Stomach (tissue), 19 donors: ENCODE measurements at places on chromosomes 5 and 9. TPM values are rescaled to one million over a fixed set of nuclear protein-coding genes. Genes with fewer than 3 reads are reported as not detected.
A peak's percentile ranks its signal among the peaks of the same experiment; 100 is the strongest.

DNA sequence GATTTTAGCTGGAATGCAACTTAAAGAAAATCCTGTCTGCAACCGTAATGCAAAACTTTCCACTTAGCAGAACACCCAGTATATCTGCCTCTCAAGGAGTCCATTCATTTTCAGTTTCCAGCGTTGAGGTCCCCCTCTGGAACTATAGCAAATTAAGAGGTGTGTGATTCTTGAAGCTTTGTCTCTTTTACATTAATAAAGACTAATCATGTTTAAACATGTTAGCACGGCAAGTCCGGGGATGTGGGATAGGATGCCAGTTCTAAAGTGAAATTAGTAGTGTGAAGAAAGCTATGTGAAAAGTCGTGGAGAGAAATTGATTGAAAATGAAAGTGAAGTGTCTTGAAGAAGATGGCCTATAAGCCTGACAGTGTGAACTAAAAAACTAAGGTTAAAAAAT lies 429.1 kb downstream of the NR2F1-AS1 start:
- no peak overlapping the region for H3K4me3 ChIP-seq
- no peaks in the 10 kb centered on the region for H3K36me3 ChIP-seq
- no peak for DNase-seq
- H3K4me1 ChIP-seq, result no peaks in the 10 kb centered on the region
- H3K27me3 ChIP-seq, result no peaks in the 10 kb centered on the region

Gene TMEM174
- not detected for total RNA-seq

- no peaks in the 10 kb centered on the region for H3K27me3 ChIP-seq
- no peak for DNase-seq
- H3K4me3 ChIP-seq, result no peak overlapping the region
These were observed 23.4 kb upstream of the GABRP start for GRCh38 chr5:170760113-170760512.

DNA sequence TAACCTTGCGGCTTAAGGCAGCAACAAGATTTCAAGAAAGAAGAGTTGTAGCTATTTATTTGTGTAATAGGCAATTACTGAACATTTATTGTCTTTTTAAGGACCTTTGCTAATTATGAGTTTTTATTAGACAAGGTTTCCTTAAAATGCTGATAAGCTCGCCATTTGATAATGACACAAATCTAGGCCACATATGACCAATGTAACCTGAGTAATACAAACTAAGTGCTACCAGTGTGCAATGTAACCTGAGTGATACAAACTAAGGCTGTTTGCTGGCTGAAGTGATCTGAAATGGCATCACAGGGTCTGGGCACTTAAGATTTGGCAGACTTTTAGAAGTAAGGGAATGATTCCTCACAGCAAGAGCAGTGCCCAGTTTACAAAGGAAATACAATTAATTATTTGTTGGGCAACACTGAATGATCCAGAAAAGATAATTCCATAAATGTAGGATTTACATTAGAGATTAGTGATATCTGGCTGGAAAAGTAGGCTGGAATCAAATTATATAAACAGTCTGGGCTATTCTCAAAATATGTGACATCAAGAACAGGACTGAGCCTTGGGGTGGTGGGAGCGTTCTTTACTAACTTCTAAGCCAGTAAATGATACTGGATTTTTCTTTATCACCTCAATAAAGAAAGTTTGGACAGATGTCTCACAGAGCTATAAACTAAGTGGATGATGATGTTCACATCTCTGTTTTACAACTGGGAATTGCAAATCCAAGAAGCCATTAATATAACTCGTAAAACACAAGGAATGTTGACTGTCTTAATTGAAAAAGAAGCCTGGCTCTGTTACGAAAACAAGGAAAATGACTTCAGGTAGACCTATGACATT lies 54.8 kb downstream of the MRPS27 start:
- no peak for DNase-seq
- H3K27me3 ChIP-seq, result no peaks in the 10 kb centered on the region
- H3K4me1 ChIP-seq, result peaks cover 41% of the 10 kb centered on the region

Gene PRRX2
- 1.7 TPM for total RNA-seq

DNA sequence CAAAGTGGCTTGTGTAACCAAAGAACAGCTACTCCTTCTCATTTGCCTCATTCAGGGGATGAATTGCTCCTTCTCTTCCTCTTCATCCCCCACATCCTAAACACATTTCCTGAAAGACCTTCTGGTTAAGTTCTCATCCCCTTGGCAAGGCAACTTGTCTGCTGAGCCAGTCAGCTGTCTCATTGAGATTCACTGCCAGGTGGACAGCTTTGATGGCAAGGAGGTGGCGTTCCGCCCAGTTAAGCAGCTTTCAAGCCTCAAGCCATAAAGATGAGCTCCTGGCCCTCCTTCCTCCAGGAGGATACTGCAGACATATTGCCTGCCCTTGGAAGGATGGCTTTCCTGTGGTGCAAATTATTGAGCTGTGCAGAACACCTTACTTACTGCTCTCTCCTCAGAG lies 448.6 kb upstream of the MPDZ start:
- H3K4me3 ChIP-seq, result no peak overlapping the region
- no peak overlapping the region for H3K27ac ChIP-seq
- H3K4me1 ChIP-seq, result no peaks in the 10 kb centered on the region
- H3K36me3 ChIP-seq, result no peaks in the 10 kb centered on the region
- no peaks in the 10 kb centered on the region for H3K27me3 ChIP-seq
- DNase-seq, result no peak

Gene HAND1
- not detected for total RNA-seq

Gene PCDHGA6
- total RNA-seq, result 4.4 TPM

DNA sequence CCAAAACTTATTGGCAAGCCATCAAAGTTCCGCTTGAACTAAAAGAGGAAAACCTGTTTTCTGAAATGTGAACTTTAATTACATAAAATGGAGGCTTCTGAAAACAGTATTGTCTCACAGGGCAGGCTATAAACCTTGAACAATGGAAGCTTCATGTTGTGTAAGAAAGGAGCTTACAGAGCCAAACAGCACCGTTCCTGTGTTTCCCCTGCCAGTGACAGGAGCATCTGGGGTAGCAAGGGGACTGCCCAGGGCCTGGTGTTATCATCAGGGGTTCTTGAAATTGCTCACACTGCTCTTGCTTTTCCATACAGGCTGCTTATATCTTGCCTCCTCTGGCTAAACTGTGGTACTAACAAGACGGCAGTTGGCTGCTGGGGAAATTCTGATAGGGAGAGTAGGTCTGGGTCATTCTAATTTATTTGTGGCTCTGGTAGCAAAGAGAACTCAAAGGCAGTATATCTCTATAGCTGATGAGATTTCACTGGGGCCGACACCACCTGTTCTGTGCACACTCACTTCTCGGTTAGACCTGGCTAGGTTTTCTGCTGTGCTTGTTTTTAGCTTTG lies 40.4 kb downstream of the BASP1 start:
- no peaks in the 10 kb centered on the region for H3K36me3 ChIP-seq
- no peaks in the 10 kb centered on the region for H3K27me3 ChIP-seq
- no peak overlapping the region for H3K27ac ChIP-seq

Gene FGF10
- not detected for total RNA-seq

DNA sequence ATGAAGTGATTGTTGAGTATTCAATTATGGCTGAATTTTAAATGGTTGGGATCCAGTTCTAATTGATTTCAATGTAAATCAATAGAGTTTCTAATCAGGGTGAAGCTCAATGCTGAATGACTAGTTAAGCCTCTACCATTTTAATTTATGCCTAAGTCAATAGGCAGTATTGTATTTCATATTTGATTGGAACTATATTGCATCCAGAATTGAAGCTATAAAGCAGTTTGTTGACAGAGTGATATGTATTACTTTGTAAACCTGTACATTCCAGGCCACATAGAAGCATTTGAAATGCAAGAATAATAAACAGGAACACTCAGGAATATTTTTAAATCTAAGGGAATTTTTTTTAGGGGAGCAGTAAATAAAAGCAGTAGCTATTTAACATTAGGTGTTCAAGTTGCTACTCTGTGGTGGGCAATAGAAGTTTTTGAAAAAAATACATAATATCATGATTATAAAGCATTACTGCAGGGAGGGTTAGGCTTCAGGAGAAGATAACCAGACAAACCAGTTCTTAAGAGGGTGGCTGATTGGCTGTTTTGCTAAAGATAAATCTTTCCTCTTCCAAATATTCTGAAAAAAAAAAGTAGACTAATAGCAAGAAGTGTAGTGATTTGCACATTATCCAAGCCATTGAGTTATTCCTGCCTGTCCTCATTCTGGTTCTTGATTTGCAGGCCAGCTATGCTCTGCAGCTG lies 492.0 kb upstream of the MEF2C start:
- no peak overlapping the region for H3K4me3 ChIP-seq
- H3K27me3 ChIP-seq, result no peaks in the 10 kb centered on the region
- no peak overlapping the region for H3K27ac ChIP-seq
- no peak for DNase-seq
- no peaks in the 10 kb centered on the region for H3K4me1 ChIP-seq

GRCh38 chr5:134995850-134996402 lies 28.2 kb downstream of the CATSPER3 start:
- no peak overlapping the region for H3K27ac ChIP-seq
- H3K4me3 ChIP-seq, result no peak overlapping the region
- DNase-seq, result no peak
- peaks cover 7% of the 10 kb centered on the region for H3K36me3 ChIP-seq

GRCh38 chr5:24598956-24599355 lies 45.8 kb downstream of the CDH10 start:
- no peak overlapping the region for H3K27ac ChIP-seq
- no peaks in the 10 kb centered on the region for H3K4me1 ChIP-seq
- no peak for DNase-seq
- no peak overlapping the region for H3K4me3 ChIP-seq
- no peaks in the 10 kb centered on the region for H3K27me3 ChIP-seq

DNA sequence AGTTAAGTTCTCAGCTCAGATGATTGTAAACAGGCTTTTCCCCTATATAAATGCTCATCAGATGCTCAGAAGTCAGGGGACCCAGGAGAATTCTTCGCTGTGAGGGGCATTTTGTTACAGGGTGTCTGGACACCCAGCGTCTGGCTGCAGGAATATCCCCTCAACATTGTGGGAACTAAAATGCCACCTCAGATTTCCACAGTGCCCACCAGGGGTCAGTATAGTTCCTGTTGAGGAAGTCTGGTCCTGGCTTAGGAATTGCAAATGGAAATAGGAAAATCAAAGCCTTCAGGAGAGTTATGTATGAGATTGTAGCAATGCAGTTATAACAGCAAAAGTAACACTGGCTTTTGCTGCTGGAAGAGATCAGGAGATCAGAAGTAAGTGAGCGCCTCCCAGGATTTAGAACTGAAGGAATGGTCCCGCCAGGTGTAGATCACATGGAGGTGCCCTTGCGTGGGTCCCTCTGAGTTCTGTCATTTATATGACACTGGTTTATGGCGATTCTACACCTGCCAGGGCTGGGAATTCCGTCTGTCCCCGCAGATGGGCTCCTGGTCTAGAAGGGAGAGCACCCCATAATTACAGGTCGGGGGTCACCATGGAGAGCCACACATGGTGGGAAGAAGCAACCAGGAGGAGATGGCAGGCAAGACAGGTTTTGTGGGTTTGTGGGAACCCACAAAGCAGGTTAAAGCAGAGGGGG lies 47.1 kb upstream of the CTSL start:
- H3K27ac ChIP-seq, result no peak overlapping the region
- DNase-seq, result peak; percentile 89
- H3K4me1 ChIP-seq, result peaks cover 11% of the 10 kb centered on the region
- H3K4me3 ChIP-seq, result no peak overlapping the region
- H3K27me3 ChIP-seq, result no peaks in the 10 kb centered on the region

- no peaks in the 10 kb centered on the region for H3K36me3 ChIP-seq
- H3K27me3 ChIP-seq, result no peaks in the 10 kb centered on the region
- H3K4me1 ChIP-seq, result peaks cover 50% of the 10 kb centered on the region
- H3K4me3 ChIP-seq, result no peak overlapping the region
- H3K27ac ChIP-seq, result peak overlapping the region; percentile 20
These were observed 68.2 kb upstream of the TNFAIP8 start for GRCh38 chr5:119287547-119288111.

DNA sequence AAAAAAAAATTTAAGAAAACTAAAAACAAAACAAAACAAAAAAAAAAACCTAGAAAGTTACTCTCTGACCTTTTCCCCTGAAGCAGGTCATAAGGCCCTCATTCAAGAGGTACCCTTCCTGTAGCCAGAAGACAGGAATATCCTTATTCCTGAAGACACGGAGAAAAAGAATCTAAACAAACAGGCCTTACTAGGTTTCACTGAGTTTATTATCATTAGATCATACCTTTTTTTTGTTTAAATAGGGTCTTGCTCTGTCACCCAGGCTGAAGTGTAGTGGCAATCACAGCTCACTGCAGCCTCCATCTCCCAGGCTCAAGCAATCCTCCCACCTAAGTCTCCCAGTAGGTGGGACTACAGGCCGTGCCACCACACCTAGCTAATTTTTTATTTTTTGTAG lies 11.7 kb upstream of the CDKN2AIPNL start:
- no peak overlapping the region for H3K4me3 ChIP-seq
- no peaks in the 10 kb centered on the region for H3K36me3 ChIP-seq
- H3K27ac ChIP-seq, result no peak overlapping the region
- H3K27me3 ChIP-seq, result no peaks in the 10 kb centered on the region
- no peaks in the 10 kb centered on the region for H3K4me1 ChIP-seq

DNA sequence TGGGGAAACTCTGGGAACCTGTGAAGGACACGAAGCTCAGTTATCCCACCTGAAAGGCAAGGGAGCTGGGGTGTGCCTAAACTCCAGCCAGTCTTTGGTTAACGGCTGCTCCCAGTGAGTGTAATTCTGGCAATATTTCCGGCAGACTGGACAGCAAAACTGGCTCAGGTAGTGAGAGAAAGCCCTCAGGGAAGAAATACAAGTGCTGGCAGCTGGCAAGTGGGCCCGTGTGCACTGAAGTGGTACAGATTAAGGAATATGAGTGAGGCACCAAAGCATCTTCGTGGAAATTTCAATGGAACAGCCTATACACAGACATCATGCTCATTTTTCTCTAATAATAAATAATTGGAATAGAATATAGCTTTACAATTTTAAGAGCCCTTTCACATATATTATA lies 56.2 kb downstream of the ABHD17B start:
- no peak overlapping the region for H3K27ac ChIP-seq
- H3K4me1 ChIP-seq, result no peaks in the 10 kb centered on the region
- no peak for DNase-seq
- H3K4me3 ChIP-seq, result no peak overlapping the region
- no peaks in the 10 kb centered on the region for H3K27me3 ChIP-seq

Gene GABRG2
- not detected for total RNA-seq

DNA sequence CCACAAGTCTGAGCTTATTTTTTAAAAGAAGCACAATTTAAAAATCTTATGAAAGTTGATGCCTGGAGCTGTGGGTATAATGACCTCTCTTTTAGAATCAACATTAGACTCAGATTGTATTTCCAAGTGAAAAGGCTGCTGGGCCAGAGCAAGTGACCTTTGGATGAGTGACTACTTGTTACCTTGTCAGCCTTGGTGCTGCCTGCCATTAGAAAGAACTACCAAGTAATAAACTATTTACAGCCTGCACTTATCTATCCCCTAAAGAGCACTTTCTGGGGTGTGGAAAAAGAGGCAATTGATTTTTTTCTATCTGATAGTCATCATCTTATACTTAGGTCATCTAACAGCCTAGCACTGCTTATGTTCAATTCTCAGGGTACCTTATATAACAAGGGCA lies 134.9 kb upstream of the FBXL17 start:
- no peak for DNase-seq
- no peaks in the 10 kb centered on the region for H3K4me1 ChIP-seq
- no peak overlapping the region for H3K27ac ChIP-seq

Gene SYK
- 24.2 TPM for total RNA-seq
